ENCODE measurements at places on chromosomes 13 and 19. TPM values are rescaled to one million over a fixed set of nuclear protein-coding genes. Genes with fewer than 3 reads are reported as not detected.

The TMEM86B gene
- polyA plus RNA-seq, result 0.62 TPM

The KANK3 gene
- 0.23 TPM for polyA plus RNA-seq

The SIGLEC6 gene
- polyA plus RNA-seq, result not detected

The LSR gene
- polyA plus RNA-seq, result 0.31 TPM

The NACC1 gene
- polyA plus RNA-seq, result 64.7 TPM

The ANGPTL8 gene
- not detected for polyA plus RNA-seq

The VMAC gene
- 1.7 TPM for polyA plus RNA-seq

The GNG7 gene
- 0.27 TPM for polyA plus RNA-seq

The ZNF556 gene
- 0.02 TPM for polyA plus RNA-seq

The CYP2A6 gene
- polyA plus RNA-seq, result not detected

The MCEMP1 gene
- polyA plus RNA-seq, result not detected

The KLK13 gene
- not detected for polyA plus RNA-seq

The ONECUT3 gene
- not detected for polyA plus RNA-seq

The SULT2A1 gene
- not detected for polyA plus RNA-seq

The NBEA gene
- polyA plus RNA-seq, result 3.6 TPM

- peaks cover 3% of the 10 kb centered on the region for H3K27me3 ChIP-seq
- no peaks in the 10 kb centered on the region for H3K36me3 ChIP-seq
- no peaks in the 10 kb centered on the region for H3K4me1 ChIP-seq
- DNase-seq, result peak; percentile 63
- no peak overlapping the region for H3K4me3 ChIP-seq
- no peak overlapping the region for H3K27ac ChIP-seq
Observed at GRCh38 chr19:2315818-2316353, 7.9 kb upstream of the LINGO3 start.

GRCh38 chr13:45340422-45341033 is 455 bp downstream of the TPT1 start:
- no peaks in the 10 kb centered on the region for H3K27me3 ChIP-seq
- H3K27ac ChIP-seq, result peak overlapping the region; percentile 98
- H3K4me3 ChIP-seq, result peak overlapping the region; percentile 71
- DNase-seq, result peak; percentile 88
- H3K36me3 ChIP-seq, result peaks cover 29% of the 10 kb centered on the region

DNA sequence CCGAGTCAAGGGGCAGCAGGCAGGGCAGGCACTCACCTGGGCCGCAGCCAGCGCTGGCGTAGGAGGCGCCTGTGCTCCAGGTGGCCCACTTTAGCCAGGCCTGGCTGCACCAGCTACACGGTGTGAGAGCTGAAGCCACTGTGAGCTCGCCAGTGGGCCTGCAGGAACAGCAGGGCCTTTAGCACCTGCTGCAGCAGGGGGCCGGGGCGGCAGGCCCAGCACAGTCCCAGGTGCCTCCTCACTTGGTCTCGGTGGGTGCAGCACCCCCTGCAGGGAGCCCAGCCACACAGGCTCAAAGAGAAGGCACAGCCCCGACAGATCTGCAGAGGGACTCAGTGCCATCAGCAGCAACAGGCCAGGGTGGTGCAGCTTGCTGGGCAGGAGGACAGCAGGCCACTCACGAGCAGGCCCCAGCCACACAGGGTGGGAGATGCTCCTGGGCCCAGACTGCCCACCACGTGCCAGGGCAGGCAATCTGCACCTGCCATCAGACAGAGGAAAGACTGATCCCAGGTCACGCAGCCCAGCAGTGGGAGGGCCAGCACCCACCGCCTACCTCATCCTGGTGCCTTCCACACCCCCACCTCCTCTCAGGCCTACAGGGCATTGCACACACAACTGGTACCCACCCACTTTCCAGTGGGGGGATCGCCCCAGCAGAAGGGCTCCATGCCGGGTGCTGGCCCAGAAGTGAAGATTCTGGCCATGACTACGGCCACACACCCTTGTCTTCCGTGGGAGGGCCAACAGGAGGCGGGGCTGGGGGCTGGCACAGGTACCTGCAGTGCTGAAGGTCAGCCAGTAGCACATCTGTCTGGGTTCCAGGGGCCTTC is 15.8 kb downstream of the ARHGAP33 start:
- H3K4me3 ChIP-seq, result no peak overlapping the region
- H3K27me3 ChIP-seq, result peaks cover 6% of the 10 kb centered on the region
- peaks cover 3% of the 10 kb centered on the region for H3K4me1 ChIP-seq
- no peaks in the 10 kb centered on the region for H3K36me3 ChIP-seq
- no peak for DNase-seq

DNA sequence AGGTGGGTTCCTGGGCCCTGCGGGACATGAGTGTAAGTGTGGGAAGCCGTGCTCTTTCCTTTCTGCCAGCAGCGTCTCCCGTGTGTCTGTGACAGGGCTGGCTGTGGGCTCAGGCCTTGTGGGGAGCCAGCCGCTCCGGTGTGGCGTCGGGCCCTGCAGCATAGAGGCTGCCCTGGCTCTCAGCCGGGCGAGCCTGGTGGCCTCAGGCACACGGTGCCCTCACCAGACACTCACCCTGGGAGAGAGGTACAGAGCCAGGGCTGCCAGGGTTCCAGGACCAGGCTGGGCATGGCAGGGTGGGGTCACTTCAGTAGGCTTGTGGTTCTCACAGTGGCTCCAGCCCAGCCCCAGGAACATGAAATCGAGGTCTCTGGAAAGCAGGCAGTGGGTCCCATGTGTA is 324.8 kb downstream of the TEX29 start:
- H3K27ac ChIP-seq, result no peak overlapping the region
- no peaks in the 10 kb centered on the region for H3K27me3 ChIP-seq
- H3K36me3 ChIP-seq, result no peaks in the 10 kb centered on the region
- no peak for DNase-seq
- H3K4me3 ChIP-seq, result no peak overlapping the region

- H3K27me3 ChIP-seq, result no peaks in the 10 kb centered on the region
- no peak overlapping the region for H3K4me3 ChIP-seq
- DNase-seq, result peak; percentile 83
- peaks cover 20% of the 10 kb centered on the region for H3K4me1 ChIP-seq
- H3K36me3 ChIP-seq, result peaks cover 2% of the 10 kb centered on the region
- no peak overlapping the region for H3K27ac ChIP-seq
Observed at GRCh38 chr13:33249066-33249465, 36.5 kb downstream of the STARD13 start.

- peak overlapping the region; percentile 90 for H3K4me3 ChIP-seq
- H3K27me3 ChIP-seq, result peaks cover 2% of the 10 kb centered on the region
- no peak for DNase-seq
- H3K27ac ChIP-seq, result peak overlapping the region; percentile 84
- peaks cover 27% of the 10 kb centered on the region for H3K4me1 ChIP-seq
Observed at GRCh38 chr19:40603071-40603388, 1.9 kb downstream of the LTBP4 start.

DNA sequence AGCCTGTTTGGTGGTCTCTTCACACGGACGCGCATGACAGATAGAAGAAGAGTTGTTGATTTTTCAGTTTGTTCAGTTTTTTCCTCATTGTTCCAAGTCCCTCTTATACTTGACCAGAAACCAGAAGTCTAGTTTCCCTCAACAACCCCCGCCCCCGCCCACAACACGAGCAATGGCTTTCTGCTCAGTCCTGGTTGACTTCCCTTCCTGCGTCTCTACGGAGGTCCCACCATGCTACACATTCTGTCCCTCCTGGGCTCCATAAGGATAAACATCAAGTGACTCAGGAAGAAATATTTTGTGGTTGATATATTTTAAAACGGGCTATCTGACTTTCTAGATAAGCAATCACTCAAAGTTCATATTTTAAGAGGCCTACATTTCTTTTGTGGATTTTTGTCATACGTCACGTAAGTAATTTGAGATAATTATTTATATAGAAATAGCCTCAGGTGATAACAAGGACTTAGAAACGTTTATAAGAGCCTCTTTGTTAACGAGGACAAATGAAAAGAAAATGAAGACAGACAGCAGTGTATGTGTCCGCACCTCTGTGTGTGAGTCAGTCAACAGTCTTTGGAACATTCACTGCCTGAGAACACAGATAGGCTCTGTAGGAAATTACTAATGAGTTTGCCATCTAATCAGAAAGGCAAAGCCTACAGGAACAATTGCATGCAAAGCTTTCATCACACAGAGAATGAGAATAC is 214.4 kb downstream of the RAP2A start:
- peaks cover 3% of the 10 kb centered on the region for H3K27me3 ChIP-seq
- no peaks in the 10 kb centered on the region for H3K4me1 ChIP-seq
- H3K4me3 ChIP-seq, result no peak overlapping the region

GRCh38 chr13:46057256-46058015 is 4.9 kb upstream of the ZC3H13 start:
- no peak overlapping the region for H3K27ac ChIP-seq
- peaks cover 2% of the 10 kb centered on the region for H3K4me1 ChIP-seq
- H3K4me3 ChIP-seq, result no peak overlapping the region

GRCh38 chr13:28012383-28012782 is 23.9 kb upstream of the URAD start:
- H3K36me3 ChIP-seq, result no peaks in the 10 kb centered on the region
- H3K4me1 ChIP-seq, result no peaks in the 10 kb centered on the region
- no peaks in the 10 kb centered on the region for H3K27me3 ChIP-seq
- no peak overlapping the region for H3K27ac ChIP-seq
- no peak overlapping the region for H3K4me3 ChIP-seq

GRCh38 chr13:94481941-94482340 is 2.5 kb upstream of the DCT start:
- no peaks in the 10 kb centered on the region for H3K4me1 ChIP-seq
- no peaks in the 10 kb centered on the region for H3K27me3 ChIP-seq
- H3K27ac ChIP-seq, result no peak overlapping the region
- no peaks in the 10 kb centered on the region for H3K36me3 ChIP-seq

DNA sequence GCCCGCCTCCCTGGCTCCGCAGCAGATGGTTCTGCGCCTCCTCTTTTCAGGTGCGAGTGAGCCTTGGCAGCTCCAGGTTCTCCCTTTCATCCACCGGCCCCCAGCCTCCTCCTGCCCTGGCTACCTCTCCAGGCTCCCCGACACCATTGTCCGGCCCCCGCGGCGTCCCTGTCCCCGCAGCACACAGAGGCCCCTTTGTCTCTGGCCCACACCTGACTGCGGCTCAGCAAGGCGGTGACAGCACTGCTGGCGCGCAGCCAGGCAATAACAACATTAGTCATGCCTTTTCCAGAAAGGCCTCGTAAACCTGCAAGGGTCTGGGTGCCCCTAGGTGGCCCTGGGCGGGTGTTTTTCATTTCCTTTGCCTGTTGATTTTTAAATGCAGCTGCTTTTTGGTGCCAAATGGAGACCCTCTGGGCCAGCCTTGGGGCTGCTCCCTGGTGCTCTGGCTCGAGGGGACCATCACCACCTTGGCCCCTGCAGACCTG is 73.2 kb upstream of the MEDAG start:
- DNase-seq, result peak; percentile 80
- H3K36me3 ChIP-seq, result no peaks in the 10 kb centered on the region
- peaks cover 9% of the 10 kb centered on the region for H3K27me3 ChIP-seq

GRCh38 chr19:1945899-1946298 is 4.9 kb downstream of the CSNK1G2 start:
- peak; percentile 7 for DNase-seq
- H3K36me3 ChIP-seq, result peaks cover 1% of the 10 kb centered on the region
- no peak overlapping the region for H3K4me3 ChIP-seq
- H3K27ac ChIP-seq, result no peak overlapping the region

DNA sequence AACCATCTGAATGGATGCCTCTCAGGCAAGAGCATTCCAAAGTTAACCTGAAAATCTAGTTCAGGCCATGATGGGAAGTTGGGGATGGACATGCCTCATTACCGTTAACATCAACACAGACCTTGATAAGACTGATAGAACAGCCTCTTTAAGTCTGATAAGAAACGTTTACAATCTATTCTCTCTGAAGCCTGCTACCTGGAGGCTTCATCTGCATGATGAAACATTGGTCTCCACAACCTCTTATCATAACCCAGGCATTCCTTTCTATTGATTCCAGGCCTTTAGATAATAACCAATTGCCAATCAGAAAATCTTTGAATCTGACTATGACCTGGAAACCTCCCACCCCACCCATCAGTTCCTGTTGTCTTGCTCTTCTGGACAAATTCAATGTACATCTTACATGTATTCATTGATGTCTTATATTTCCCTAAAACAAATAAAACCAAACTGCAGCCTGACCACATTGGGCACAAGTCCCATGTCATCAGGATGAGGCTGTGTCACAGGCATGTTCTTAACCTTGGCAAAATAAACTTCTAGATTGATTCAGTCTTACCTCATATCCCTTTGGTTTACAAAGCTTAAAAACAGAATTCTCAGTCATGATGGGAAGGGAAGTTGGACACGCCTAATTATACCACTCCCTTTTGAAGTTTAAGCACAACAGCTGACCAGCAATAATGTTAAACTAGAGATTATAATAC is 843.8 kb upstream of the SPRY2 start:
- no peaks in the 10 kb centered on the region for H3K27me3 ChIP-seq
- no peaks in the 10 kb centered on the region for H3K4me1 ChIP-seq
- no peak overlapping the region for H3K4me3 ChIP-seq
- H3K36me3 ChIP-seq, result no peaks in the 10 kb centered on the region
- peak; percentile 22 for DNase-seq
- H3K27ac ChIP-seq, result no peak overlapping the region

- H3K4me3 ChIP-seq, result no peak overlapping the region
- no peaks in the 10 kb centered on the region for H3K27me3 ChIP-seq
- H3K36me3 ChIP-seq, result no peaks in the 10 kb centered on the region
Observed at GRCh38 chr13:32415019-32415418, 12.9 kb downstream of the N4BP2L1 start.

DNA sequence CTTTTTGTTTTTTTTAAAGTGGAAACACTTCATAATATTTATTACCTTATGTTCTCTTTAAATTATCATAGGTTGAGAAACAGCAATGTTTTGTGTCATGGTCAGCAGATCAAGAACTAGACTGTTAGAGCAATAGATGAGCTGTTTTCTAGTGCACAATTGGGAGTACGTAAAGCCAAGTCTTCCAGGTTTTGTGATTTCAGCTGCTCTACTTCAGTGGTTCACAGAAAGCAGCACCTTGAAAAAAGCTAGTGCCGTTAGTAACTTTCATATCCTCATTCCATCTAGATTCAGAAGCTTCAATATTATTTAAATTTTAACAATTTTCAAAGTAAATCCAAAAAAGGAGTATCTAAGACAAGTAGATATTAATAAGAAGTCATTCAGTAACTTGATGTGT is 1.9 kb downstream of the GPR18 start:
- no peak overlapping the region for H3K27ac ChIP-seq
- H3K4me1 ChIP-seq, result no peaks in the 10 kb centered on the region
- DNase-seq, result no peak
- H3K27me3 ChIP-seq, result no peaks in the 10 kb centered on the region
- H3K36me3 ChIP-seq, result no peaks in the 10 kb centered on the region

- no peak for DNase-seq
- H3K27ac ChIP-seq, result no peak overlapping the region
- no peaks in the 10 kb centered on the region for H3K36me3 ChIP-seq
- H3K4me1 ChIP-seq, result no peaks in the 10 kb centered on the region
- no peak overlapping the region for H3K4me3 ChIP-seq
Observed at GRCh38 chr19:48673436-48674100, 751 bp upstream of the NTN5 start.

- H3K4me1 ChIP-seq, result no peaks in the 10 kb centered on the region
- DNase-seq, result no peak
- no peak overlapping the region for H3K4me3 ChIP-seq
Observed at GRCh38 chr19:6384381-6384780, 8.6 kb downstream of the GTF2F1 start.

GRCh38 chr13:23349161-23349897 is 84.2 kb downstream of the SACS start:
- no peaks in the 10 kb centered on the region for H3K27me3 ChIP-seq
- no peak overlapping the region for H3K27ac ChIP-seq
- no peak for DNase-seq
- H3K4me1 ChIP-seq, result peaks cover 8% of the 10 kb centered on the region
